Liver (tissue), 10 donors: ENCODE measurements at places on chromosomes 3 and 15.

DNA sequence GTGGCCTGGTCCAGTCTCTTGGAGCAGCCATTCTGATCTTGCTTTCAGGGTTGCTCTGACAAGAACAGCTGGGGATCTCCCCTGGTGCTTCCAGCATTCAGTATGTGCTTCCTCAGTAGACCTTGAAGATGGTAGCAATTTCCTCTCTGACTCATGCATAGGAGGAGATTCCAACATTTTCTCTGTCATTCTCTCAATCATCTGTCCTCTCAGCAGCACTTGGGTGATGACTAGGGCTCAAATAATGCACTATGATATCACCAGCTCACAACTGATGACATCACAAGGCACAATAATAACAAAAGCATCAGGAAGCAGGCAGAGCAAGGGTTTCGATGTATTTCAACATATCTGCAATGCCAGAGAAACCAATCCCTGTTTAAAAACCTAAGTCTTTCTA is 52.7 kb downstream of the NFKBIZ start:
- no peak for DNase-seq

- no peak for DNase-seq
Measured at GRCh38 chr3:130428871-130429712, 83.6 kb downstream of the COL6A5 start.

GRCh38 chr3:63673111-63673510 is 20.6 kb downstream of the SNTN start:
- DNase-seq, result no peak

GRCh38 chr3:30677347-30677685 is 70.9 kb downstream of the TGFBR2 start:
- DNase-seq, result no peak

GRCh38 chr3:121667333-121667732 is 6.6 kb upstream of the HCLS1 start:
- DNase-seq, result no peak

- no peak for DNase-seq
Measured at GRCh38 chr15:39581242-39581792, 438 bp downstream of the THBS1 start.
